ENCODE measurements at places on chromosomes 12 and 14.

GRCh38 chr14:63986789-63987533 lies 134.2 kb downstream of the SYNE2 start:
- DNase-seq = no peak

DNA sequence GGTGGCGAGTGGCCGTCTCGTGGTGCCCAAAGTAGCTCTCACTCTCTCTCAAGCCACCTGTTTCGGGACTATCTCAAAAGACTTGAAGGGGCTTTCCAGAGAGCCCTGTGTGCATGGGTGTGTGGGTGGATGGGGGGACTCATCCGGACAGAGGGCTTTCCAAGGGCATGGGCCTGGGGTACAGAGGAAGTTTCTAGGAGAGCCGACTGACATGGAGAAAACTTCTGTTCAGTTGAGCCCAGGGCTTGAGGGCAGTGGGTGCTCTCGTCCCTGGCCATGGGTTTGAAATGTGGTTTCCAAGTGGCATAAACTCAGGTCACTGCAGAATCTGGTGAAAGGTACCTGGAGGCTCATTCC lies 47.4 kb upstream of the MEG3 start:
- DNase-seq = no peak

DNA sequence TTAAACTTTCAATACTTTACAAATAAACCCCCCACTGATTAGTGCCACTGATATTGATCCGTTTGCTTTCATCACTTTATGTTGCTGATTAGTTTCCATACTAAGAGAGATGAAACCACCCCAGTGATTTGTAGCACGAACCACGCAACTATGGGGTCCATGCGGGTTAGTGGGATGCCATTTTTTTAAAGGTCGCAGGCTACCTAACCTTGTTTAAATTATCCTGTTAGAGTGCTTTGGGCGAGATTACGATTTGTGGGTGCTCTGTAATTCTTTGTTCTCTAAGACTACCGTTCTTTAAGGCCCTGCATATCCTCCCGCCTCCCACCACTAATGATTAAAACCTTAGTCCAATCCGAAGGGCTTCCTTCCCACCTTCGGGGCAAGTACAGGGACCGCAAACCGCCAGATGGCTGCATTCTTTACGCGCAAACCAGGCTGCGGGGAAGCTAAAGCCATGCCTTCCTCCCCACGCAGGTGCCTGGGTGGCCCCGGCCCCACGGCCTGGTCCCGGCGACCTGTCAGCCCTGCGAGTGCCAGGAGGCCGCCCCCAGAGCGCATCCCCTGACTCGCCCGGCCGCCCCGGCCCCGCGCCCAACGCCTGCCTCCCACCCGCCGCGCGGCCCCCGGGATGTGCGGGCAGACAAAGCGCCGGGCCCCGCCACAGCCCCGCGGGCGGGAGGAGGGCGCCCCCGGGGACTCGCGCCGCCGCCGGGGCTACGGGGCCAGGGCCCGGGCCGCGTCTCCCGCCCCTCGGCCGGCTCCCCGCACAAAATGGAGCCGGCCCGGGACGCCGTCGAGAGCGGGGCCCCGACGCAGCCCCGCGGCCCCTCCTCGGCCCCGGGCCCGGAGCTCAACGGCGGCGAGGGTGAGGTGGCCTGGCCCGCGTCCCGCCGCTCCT lies 759 bp downstream of the NFYB start:
- peak; percentile 19 for DNase-seq

DNA sequence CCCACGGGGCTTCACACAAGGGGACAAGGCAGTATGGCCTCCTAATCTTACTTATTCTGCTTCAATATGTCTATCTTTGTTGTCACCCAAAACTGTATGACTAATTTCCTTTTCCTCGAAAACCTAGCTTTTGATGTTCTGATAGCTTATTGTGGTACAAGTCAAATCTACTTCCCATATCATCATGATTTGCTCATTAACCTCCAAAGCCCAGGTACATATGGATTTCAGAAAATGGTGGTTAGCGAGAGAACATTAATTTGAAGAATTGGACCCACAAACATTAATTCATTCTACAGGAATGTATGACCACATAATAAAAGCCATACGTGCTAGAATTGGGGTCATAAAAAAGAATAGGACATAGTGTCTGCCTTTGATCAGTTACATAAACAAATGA lies 412.5 kb downstream of the CCDC91 start:
- DNase-seq = no peak

GRCh38 chr14:81324011-81324410 lies 76.1 kb downstream of the STON2 start:
- DNase-seq = no peak

GRCh38 chr14:105363847-105364708 lies 34.3 kb upstream of the TEX22 start:
- no peak for DNase-seq

- no peak for DNase-seq
Observed at GRCh38 chr12:108390495-108391203, 51.5 kb upstream of the CMKLR1 start.

- no peak for DNase-seq
Observed at GRCh38 chr12:56271031-56271430, 4.3 kb downstream of the COQ10A start.

DNA sequence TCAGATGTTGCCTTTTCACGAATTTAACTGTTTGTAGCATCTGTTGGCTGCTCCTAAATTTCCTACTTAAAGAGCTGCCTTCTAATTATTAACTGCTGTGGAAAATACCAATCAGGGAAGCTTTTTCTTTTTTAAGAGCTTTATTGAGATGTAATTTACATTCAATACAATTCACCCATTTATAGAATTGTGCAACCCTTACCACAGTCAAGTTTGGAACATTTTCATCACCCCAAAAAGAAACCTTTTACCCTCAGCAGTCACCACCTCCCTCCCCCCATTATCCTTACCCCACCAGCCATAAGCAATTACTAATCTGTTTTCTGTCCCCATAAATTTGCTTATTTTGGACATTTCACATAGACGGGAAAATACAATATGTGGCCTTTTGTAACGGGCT lies 1.4 kb downstream of the PCNX4 start:
- DNase-seq = no peak

Data from activated CD4-positive, CD25-positive, alpha-beta regulatory T cell treated with anti-CD3 and anti-CD28 coated beads, Interleukin-2, amount 50 U/mL, for 16 hours (primary cell).